Fibroblast of the aortic adventitia (primary cell): ENCODE measurements at places on chromosomes 6 and 20.

GRCh38 chr6:43823879-43824702, 54.1 kb downstream of the VEGFA start:
- no peak for DNase-seq

DNA sequence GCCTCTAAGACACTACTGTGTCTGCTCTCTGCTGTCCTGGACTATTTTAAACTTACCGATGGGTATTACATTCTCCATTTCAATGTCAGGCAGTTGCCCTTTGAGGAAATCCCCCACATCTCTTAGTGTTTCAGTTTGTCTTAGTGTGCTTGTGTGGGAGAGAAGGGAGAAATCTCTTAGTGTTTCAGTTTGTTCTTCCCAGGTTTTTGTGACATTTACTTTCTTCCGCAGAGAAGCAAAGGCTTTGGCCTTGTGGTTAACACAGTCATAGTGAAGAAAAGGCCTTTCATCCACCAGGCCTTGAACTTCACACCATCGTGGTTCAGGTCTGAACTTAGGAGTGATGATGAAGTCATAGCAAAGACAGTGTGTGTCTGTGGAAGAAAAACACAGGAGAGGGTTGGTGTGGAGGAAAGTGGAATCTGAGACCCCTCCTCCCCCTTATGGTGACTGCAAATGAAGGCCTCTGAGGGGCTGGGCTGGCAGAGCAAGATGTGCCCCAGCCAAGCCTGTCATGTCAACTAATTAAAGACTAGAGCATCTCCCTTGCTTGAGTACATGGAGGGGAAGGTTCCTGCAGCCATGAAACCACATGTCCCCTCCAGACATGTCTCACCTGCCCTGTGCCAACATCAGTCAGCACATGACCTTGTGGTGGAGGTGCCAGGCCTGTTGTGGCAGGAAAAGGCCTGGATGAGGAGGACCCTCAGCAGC, 23.9 kb downstream of the RAET1L start:
- DNase-seq, result no peak

DNA sequence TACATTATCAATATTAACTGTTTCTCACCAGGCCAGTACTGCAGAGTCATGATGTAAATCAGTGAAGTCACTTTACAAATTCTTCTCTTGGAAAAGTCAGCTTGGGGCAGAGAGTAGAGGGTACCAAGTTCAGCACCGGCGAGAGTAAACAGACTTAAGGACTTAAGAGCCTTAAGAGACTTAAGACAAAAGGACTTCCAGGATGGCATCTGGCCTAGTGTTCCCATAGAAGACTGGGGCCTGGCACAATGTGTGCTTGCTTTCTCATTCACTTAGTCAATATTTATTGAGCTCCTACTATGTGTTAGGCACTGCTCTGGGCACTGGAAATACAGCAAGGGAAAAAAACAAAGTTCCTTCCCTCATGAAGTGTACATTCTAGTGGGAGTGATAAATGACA, 1.4 kb upstream of the SNPH start:
- no peak for DNase-seq

DNA sequence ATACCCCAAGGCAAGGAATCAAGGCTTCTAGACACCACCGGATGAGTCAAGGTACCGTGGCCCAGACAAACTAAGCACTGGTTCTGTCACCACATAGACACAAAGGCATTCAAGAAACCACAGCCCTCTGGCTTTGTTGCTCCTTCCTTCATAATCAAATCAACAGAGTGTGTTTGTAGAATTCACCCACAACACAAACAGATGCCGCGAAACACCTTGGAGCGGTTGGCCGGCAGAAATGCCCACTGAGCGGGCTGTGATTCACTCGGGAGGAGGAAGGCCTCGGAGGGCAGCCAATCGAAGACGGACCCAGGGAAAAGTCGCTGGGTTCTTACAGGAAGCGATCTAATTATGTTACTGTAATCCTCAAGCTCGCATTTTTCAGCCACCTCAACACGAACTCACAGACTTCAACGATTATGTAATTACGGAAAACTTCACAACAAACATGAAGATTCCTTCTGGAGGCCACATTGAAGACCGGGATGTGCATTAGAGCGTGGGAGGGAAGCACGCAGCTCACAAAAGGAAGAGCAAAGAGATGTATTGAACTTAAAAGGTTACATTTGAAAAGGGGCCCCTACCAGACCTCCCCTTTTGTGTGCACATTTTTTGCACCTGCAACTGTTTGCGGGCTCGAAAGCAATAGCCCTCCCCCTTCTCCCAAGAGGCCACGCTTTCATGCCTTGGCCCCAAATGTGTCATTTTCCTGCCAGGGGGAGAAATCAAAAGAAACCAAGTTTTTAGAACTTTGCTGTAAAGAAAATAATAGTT, 184.7 kb upstream of the PREP start:
- no peak for DNase-seq

- peak; percentile 84 for DNase-seq
Observed at GRCh38 chr20:50460608-50461267, 49.4 kb upstream of the PTPN1 start.

DNA sequence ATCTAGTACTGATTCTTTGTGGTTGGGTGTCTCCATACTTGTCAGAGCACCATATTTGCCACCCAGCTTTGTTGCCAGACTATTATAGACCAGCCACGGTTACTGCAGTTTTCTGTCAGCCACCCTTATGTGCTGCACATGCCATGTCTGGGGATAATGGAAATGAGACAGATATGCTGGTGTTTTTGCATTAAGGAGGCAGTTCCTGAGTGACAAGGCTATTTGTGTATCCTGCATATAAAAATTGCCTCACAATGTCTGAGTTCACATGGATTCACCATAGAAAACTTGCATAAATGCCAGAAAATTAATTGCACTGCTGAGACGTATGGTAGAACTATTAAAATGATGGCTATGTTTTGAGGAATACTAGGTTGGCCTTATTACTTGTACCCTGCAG, 51.8 kb downstream of the NKAIN2 start:
- DNase-seq, result no peak

- DNase-seq, result peak; percentile 13
Observed at GRCh38 chr6:17035257-17036064, 66.4 kb upstream of the STMND1 start.

DNA sequence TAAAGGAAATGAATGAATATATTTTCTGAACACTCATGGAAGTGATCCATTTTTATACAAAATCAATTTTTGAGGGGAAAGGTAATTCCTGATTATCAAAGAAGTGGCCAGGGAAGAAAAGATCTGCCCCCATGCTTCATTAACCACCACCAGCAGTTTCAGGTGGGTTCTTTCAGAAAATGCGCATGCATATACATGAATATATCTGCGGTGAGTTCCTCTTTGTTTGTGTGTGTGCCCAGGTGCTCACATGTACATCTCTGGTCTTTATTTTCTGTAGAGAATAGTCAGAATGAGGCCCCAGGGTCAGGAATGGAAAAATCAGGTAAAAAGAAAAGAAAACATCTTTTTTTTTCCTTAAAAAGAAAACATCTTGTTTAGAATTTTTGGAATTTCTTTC, 88.4 kb downstream of the SGK1 start:
- no peak for DNase-seq

DNA sequence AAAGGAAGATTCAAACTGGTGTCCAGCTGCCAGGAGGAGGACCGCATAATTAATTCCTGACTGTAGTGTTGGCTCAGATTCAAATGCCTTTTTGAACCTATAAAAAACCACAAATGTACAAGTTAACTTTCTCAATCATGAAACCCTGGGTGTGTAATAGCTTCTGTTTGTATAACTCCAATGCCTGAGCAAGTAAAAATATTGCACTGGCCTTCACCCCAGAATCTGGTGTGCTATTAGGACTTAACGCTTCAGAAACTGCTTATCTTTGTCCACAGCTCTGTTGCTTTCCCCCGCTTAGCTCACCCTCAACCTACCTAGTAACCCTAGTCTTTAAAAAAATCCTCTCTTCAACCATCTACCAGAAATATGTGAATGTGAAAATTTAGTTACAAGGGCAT, 119.1 kb upstream of the MAP7 start:
- peak; percentile 74 for DNase-seq

DNA sequence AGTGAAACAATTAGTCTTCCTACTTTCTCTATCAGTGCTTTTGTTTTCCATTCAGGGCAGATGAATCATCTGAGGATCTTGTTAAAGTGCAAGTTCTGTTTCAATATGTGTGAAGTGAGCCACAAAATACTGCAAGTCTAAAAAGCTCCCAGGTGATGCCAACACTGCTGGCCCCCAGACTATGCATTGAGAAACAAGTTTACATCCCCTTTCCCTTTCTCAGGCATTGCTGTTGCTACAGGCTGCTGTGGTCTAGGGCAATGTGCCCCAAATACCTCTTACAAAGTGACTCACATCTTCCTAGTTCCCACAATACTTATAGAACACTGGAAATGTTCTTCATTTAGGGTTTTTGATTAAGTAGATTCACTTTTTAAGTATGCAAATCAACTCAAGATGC, 31.8 kb downstream of the ABRACL start:
- peak; percentile 90 for DNase-seq

DNA sequence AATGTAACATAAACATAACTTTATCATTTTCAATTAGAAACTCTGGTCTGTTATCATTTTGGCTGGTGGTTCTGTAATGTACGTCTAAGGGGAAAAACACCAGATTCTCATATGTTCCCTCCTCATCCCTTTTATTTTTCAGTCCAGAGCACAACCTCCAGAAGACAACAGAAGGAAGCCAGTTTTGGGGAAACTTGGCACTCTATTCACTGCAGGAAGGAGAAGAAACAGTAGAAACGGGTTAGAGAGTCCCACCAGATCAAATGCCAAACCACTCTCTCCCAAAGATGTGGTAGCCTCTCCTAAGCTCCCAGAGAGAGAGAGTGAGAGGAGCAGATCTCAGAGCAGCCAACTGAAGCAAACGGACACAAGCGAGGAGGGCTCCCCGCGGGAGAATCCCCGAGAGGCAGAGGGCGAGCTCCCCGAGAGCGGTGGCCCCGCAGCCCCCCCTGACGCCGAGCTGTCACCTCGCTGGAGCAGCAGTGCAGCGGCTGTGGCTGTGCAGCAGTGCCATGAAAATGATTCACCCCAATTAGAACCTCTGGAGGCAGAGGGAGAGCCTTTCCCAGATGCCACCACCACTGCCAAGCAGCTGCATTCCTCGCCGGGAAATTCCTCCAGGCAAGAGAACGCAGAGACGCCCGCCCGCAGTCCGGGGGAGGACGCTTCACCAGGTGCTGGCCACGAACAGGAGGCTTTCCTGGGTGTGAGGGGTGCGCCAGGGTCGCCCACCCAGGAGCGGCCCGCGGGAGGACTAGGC, 117.8 kb downstream of the RTN4IP1 start:
- peak; percentile 63 for DNase-seq

- no peak for DNase-seq
Observed at GRCh38 chr6:150738092-150738629, 127.3 kb upstream of the MTHFD1L start.

- DNase-seq, result no peak
Observed at GRCh38 chr6:26258212-26258977, 106.6 kb upstream of the BTN3A2 start.

DNA sequence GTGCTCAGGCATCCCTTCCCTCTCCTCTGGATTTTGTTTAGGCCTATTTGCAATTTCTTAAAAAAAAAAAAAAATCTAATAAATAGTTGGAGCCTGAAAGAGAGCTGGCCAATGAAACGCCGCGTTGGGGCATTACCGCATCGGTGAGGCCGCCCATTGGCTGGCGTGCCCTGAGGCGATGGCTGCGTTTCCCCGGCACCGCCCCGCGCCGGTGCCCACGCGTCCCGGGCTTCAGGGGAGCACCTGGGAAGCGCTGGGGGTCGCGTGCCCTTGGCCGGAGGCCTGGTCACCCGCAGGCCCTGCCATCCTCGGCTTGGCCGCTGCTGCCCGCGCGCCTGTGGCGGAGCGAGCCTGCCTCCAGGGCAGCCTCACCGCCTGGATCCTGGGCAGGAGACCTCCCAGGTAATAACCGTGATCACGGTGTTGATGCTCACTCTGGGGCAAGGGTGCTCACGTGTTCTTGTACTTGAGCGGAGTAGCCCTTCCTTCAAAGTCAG, 155.4 kb downstream of the NRN1 start:
- no peak for DNase-seq

- DNase-seq, result no peak
Observed at GRCh38 chr20:63363981-63364561, 2.9 kb upstream of the CHRNA4 start.

DNA sequence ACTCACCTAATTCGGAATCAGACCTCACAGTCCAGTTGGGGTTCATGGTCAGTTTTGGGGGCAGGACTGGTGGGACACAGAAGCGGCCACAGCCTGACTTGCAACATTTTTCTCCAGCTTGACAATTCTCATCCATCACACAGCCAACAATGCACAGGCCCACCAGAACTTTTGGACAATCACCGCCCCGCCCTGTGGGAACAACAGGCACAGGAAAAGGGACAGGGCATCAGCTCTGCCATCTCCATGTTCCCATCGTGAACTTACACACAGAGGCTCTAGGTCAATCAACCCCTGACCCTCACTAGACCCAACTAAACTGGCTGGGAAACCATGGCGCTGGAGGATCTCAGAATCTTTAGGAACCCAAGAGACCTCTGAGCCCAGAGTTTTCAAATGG, 16.3 kb downstream of the WFDC3 start:
- no peak for DNase-seq

GRCh38 chr6:167467793-167468431, 143.0 kb downstream of the TTLL2 start:
- no peak for DNase-seq

DNA sequence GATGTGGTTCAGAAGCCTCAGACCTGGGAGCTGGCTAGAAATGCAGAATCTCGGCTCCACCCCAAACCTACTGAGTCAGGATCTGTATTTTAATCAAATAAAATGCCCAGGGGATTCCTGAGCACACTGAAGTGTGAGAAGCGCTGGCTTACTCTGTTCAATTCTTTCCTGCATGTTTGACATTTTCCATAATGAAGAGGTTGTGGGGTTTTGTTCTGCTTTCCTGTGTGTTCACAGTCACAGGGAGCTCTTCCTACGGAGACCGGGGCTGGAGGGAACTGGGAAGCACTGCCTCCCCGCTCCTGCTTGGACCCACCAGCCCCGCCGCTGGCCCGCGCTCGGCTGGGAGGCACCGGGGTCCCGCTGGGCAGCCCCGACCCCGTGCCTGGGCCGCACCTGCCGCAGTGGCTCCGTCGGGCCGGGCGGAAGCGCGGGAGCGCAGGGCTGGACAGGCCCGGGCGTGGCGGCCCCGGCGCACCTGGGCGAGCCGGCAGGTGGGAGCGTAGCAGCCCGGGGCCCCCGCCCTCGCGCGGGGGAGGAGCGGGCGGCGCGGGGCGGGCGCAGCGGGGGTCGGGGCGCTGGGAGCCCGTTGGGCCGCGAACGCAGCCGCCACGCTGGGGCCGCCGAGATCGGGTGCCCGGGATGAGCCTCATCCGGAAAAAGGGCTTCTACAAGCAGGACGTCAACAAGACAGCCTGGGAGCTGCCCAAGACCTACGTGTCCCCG, at the start of gene MAPK13:
MAPK13 (plus strand) TSS at position 573 of the 726 bp plus-strand sequence; CDS start at position 643, 70 bp downstream.
- peak; percentile 54 for DNase-seq

- peak; percentile 42 for DNase-seq
Observed at GRCh38 chr6:47524136-47524845, 46.7 kb downstream of the CD2AP start.

DNA sequence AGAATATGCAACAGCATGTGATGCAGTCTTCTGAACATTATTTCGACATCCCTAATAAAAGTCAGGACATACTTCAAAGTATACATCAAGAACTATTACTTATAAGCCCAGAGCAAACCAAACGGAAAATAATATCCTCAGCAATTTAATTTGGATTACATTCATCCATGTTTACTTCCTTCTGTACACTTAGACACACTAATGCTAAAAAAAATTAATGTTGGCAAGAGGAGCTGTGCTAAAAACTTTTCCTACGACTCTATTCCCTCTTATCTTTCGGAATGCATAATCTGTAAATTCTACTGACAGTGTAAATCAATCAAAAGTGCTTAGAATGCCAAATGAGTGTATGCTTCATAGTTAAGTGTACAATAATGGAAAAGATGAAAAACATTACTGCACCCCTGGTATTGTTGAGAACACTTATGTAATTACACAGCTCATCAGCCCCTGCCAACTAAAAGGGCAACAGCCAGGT, 301.2 kb upstream of the HSF2 start:
- peak; percentile 8 for DNase-seq
